ENCODE measurements at places on chromosomes 1 and 21.

- DNase-seq: no peak
These were observed 91.1 kb downstream of the EPHB2 start for GRCh38 chr1:22801761-22802160.

DNA sequence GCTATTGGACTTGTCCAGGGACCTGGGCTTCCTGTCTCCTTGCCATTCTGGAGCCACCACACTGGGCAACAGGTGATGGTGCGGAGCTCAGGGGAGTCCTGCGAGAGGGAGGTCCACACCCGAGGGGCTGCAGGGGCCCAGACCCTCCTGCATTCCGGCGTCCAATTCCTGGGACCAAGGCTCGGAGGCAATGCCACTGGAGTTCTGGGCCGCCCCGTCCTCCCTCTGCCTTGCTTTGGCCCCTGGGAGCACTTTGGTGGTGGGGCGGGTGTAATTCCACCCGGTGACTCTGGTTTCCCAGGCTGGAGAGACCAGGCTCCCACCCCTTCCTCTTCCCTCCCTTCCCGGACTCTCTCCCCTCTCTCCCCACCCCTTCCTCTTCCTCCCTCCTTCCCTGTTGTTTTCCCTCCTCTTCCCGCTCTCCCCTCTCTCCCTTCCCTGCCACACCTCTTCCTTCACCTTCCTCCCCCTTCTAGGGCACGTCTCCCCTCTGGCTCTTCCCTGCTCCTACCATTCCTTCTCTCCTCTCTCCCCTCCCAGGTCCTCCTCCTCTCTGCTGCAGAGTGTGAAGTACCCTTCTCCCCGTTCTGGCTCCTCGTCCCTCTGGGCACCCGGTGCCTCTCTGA, 2.0 kb downstream of the PRKCZ start:
- no peak for DNase-seq

DNA sequence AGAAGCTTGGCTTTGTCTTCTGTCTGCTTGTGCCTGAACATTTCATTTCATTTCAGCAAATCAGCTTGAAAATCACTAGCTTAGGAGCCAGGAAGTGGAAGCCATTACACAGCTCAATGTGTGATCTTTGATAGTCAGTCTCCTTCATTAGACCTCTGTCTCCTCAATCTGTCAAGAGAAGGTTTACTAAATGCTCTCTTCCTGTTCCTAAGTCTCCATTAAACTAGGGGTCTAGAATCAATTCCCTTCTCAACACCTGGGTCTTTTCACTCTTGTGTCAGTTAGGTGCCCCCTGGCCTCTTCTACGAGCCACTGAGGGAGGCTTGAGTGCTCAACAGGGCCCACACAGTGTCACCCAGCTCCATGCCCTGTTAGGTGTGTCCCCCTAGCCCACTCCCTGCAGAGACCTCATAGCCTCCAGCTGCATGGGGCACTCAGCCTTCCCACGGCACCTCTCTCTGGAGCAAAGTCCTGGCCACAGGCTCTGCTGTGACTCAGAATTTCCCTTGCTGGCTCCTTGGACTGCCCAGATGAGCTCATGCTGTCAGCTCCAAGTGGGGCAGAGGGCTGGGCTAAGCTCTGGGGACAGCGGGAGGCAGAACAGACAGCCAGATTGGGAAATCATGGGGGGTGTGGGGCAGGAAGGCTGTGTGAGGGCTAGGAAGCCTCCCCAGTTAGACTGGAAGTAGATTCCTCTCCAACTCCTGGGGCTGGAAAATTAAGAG, 115.7 kb upstream of the IPO9 start:
- no peak for DNase-seq

GRCh38 chr1:33643216-33643615, 170.8 kb downstream of the ZSCAN20 start:
- no peak for DNase-seq

- DNase-seq: no peak
These were observed 7.7 kb downstream of the NTRK1 start for GRCh38 chr1:156868341-156868740.

DNA sequence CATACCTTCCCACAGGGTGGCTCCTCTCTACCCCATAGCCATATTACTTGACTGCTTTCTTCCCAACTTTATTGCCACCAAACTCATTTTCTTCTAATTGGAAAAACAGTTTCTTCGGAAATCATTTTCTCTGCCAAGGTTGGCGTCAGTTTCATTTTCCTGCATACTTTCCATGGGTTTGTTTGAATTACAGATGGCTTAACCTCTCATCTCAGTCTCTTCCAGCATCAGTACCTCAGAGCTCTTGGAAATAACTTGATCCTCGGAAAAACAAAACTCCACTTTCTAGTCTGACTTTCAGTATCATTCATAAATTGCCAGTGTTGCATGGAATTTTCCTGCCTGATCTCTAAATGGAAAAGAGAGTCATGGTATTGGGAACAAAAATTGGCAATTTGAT, 20.3 kb upstream of the PRDM2 start:
- no peak for DNase-seq

- DNase-seq: no peak
These were observed 4.5 kb downstream of the ZC3H12A start for GRCh38 chr1:37478890-37479254.
